ENCODE measurements at places on chromosomes 13 and 19.

- no peak for DNase-seq
Measured at GRCh38 chr13:30140973-30141372, 166.4 kb downstream of the KATNAL1 start.

DNA sequence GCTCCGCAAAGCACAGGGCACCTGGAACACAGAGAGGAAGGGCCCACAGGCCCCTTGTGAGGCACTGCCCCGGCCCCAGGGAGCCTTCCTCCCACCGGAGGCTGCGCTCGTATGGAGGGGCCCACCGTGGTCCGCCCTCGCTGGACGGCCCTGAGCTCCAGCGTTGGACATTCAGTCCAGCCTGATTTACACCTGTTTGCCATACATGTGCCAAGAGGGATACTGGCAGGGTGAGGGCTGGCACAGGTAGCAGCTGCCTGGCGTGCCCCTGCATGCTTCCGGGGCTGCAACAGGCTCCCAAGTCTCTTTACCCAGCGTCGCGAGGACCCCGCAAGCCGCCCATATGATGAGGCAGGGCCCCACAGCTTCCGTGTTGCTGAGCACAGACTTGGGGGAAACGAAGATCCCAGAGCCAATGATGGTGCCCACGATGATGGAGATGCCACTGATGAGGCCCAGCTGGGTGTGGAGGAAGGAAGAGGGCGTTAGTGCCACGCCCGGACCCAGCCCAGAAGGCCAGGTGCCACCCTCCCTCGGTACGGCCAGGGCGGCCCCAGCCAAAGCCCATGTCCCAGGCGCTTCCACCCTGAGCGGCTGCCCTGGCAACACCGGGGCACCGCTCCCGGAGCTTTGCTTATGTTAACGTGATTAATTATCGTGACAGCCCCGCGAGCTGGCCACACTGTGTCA, 5.1 kb downstream of the SLC7A9 start:
- DNase-seq = no peak

GRCh38 chr13:113618455-113618854, 33.9 kb downstream of the TFDP1 start:
- DNase-seq = no peak

- no peak for DNase-seq
Measured at GRCh38 chr19:6851359-6851758, 36.0 kb upstream of the ADGRE1 start.

GRCh38 chr13:24338721-24339120, 29.3 kb downstream of the C1QTNF9 start:
- DNase-seq = no peak

- DNase-seq = no peak
Measured at GRCh38 chr13:88459331-88459730, 788.2 kb downstream of the SLITRK5 start.

DNA sequence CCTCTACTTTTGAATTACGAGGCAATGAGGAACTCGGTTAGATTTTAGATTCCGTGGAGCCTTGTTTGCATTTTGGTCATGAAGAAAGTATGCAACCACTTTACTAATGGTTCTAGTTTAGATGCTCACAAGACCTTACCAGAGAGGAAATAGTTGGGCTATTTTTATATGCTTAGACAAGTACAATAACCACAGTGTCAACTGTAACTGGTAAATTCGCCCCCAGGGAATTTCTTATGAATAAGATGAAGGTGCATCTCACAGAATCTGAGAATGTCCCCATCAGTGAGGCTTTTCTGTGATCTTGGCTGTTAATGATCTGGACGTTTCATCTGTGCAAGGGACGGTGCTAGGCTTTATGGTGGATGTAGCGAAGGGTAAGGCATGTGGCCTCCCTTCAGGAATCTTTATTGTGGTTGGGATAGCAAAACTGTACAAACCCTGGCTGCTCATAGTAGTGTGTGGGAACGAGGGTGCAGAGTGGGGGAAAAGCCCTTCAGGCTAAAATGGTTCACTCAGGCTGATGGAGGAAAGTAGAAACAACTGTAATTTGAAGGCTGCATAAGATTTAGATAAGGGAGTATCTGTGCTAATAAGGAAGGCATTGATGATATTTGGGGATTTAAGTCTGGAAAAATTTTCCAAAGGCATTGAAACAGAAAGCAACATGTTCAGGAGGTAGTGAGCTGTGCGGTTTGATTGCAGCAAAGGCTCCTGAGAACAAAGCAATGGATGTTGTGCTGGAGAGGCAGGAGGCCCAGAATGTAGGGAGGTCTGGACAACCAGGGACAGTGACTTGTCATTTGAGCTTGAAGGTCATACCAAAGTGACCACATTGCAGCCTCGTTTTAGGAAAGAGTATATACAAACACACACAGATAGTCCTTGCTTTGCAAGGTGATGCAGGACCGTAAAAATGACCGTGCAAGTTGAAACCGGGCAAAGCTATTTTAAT, 28.4 kb downstream of the UBAC2 start:
- DNase-seq = no peak

DNA sequence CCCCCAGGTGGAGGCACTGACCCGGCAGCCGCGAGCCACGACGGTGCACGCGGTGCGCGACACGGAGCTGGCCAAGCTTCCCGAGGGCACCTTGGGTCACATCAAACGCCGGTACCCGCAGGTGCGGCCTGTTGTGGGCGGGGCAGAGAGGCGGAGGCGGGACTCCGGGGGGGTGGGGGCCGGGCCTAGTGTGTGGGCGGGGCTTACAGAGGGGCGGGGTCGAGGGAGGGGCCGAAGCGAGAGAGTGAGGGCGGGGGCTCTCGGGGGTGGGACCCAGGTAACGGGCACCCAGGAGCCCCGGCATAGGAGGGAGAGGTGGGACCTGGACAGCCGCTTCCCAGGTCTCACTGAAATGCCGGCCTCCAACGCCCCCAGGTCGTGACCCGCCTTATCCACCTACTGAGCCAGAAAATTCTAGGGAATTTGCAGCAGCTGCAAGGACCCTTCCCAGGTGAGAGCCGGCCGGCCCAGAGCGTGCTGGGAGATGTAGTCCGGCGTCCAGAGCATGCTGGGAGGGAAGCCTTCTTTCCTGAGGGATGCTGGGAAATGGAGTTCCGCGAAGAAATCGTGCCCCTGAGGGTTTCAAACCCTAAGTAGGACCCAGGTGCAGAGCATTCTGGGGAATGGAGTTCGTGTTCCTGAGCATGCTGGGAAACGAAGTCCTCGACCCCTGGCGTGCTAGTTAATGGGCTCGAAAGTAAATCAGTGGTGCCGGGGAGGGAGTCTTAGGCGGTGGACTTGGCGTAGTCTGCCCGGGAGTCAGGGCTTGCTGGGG, 15.7 kb downstream of the PNPLA6 start:
- DNase-seq = no peak

GRCh38 chr13:108060111-108060510, 155.2 kb downstream of the LIG4 start:
- no peak for DNase-seq

- DNase-seq = peak; percentile 78
Measured at GRCh38 chr19:38658462-38659306, 11.2 kb downstream of the ACTN4 start.

- DNase-seq = no peak
Measured at GRCh38 chr19:18861235-18861634, 29.5 kb downstream of the UPF1 start.

GRCh38 chr19:41887711-41888382, 4.9 kb downstream of the ARHGEF1 start:
- DNase-seq = no peak

GRCh38 chr19:3073159-3073563, 10.9 kb upstream of the TLE5 start:
- DNase-seq = peak; percentile 65

DNA sequence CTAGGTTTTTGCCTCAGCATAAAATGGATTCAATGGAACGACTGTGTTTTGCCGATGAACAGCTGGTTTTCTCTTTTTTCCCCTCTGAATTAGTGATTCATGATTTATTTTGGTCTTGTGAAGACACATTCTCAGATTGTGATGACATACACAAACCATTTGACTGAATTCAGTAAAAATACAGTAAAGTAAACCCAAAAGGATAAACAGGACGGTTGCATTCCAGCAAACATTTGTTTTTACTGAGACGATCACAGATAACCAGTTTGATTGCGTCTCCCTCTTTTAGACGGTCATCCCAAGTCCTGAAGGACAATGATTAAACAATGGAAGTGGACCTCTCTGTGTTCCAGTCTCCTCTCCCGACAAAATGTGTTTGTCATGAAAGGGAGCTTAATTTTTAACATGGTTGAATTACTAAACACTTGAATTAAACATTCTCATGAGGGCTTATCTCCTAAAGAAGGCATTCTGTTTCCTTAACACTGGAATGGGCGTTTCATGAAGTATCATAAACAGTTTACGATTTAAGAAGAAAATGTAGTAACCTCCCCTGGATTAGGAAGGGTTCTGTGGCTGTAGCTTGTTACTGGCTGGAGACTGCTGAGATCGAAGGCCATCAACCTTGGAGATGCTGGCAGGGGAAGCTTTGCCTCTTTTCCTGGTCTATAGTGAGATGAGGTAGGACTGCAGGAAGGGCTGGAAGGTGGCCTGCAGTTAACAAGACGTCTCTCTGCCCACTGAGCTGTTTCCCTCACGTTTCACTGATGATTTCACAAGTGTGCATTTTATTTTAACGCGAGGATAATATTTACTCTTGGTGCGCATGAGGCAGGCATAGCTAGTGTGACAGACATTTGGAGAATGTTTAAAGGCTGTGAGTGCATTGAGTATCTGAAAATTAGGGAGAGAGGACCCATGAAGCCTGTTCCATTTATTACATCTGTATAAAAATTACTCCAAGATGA, 457.9 kb downstream of the FGF9 start:
- no peak for DNase-seq

- DNase-seq = no peak
Measured at GRCh38 chr19:30590596-30591229, 218.5 kb downstream of the ZNF536 start.

DNA sequence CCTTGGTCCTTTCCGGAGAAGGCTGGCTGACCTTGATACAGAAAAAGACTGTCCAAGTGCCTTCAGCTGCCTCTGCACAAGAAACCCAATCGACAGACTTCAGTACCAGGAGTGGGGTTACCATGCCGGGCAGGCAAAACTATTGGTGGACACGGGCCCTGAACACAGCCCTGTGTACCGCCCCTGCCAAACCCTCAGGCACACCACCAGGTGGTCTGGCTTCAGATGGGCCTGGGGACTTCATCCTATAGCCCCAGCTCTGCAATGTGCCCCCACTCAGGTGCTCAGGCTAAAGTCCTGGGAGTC, 17.5 kb downstream of the TCF3 start:
- DNase-seq = no peak

- peak; percentile 24 for DNase-seq
Measured at GRCh38 chr19:45499196-45500180, 1.2 kb downstream of the PPM1N start.

DNA sequence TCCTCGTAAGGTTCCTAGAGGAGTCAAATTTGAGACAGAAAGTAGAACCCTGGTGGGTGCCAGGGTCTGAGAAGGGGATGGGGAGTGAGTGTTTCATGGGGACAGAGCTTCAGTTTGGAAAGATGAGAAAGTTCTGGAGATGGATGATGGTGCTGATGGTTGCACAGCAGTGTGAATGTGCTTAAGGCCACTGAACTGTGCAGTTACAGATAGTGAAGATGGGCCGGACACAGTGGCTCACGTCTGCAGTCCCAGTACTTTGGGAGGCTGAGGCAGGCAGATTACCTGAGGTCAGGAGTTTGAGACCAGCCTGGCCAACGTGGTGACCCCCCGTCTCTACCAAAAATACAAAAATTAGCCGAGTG, 917 bp downstream of the SPC24 start:
- no peak for DNase-seq

DNA sequence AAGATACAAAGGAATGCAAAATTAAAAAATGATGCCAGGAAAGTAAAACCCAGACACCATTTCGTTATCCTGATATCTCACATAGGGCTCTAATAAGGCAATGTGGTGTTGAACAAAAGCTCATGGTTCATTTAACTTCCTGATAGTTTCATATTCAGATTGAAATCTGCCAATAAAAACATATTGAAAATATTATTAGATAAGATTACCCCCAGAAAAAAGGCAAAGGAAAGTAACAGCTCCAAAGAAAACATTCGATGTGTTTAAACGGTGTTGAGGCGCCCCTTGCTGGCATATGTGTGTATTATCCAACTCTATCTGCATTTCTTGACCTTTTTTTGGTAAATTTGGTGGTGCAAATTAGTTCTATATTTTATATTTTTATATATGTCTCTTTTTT, 75.9 kb downstream of the ESD start:
- DNase-seq = no peak

- DNase-seq = no peak
Measured at GRCh38 chr13:75294110-75294509, 187.9 kb downstream of the TBC1D4 start.

- no peak for DNase-seq
Measured at GRCh38 chr13:84431646-84432045, 549.4 kb upstream of the SLITRK1 start.

DNA sequence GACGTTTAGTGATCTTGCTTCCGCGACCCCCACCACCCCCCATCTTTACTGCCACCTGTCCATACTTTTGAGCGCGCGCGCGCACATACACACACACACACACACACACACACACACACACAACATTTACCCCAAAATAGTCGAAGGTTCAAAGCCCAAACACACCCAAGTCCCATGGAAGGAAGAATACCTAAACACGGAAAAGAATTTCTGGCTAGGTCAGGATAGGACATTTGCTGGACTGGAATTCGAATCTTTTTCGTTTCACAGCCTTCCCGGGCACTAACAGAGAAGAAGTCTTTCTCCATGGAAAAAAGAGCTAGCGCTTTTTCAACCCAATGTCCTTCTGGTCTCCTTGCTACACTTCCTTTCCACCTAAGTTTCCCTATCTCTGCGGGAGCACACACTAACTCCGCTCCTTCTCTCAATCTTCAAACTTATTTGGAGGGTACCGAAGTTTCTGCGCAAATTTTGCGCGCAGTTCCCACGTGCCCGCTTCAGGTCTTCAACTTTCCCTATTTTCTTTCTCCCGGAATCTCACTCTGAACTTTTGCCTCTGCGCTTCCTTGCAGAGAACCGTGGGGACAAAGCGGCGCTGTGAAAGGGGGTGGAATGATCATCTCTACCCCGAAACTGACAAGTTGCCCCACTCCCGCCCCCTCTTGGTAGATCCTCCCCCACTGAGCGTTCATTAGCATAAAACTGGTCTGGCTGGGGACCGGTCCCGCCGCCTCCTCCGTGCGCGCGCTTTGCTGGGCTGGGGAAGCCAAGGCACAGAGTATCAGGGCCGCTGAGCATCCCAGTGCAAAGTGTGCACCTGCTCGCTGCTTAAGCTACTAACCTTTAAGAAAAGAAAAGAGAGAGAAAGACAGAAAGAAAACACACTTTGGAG, 2.7 kb downstream of the DACH1 start:
- DNase-seq = peak; percentile 26

GRCh38 chr13:25967144-25967543, 84.7 kb downstream of the SHISA2 start:
- DNase-seq = no peak

DNA sequence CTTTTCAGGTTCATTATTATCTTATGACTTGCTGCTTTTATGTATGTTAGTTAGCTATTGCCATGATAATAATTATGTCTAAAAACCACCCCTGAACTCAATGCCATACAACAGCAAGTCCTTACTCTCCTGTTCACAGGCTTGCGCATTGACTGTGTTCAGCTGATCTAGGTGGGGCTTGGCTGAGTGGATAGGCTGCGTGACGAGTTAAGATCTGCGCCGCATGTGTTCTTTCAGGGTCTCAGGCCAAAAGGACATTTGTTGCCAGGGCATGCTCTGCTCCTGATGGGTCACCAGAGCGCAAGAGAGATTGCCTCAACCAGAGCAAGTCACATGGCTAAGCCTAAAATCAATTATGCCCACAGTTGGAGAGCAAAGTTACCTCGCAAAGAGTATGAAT, 859 bp downstream of the ZNF568 start:
- no peak for DNase-seq
